ENCODE measurements at places on chromosomes 6 and 20.

GRCh38 chr20:1757072-1757471 lies 99.5 kb upstream of the SIRPG start:
- DNase-seq: no peak

DNA sequence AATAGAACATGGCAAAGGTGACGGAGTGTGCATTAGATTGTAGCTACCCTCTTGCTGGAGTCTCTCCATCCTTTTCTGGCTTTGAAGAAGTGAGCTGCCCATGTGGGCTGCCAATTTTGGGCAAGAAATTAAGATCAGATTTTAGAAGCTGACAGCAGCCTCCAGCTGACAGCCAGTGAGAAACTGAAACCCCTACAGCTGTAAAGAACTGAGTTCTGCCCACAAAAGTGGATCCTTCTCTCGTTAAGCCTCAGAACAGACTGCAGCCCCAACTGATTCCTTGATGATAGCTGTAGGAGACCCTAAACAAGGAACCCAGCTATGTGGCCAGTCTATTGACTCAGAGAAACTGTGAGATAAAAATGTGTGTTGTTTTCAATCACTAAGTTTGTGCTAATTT lies 134.1 kb downstream of the CD109 start:
- DNase-seq: no peak

DNA sequence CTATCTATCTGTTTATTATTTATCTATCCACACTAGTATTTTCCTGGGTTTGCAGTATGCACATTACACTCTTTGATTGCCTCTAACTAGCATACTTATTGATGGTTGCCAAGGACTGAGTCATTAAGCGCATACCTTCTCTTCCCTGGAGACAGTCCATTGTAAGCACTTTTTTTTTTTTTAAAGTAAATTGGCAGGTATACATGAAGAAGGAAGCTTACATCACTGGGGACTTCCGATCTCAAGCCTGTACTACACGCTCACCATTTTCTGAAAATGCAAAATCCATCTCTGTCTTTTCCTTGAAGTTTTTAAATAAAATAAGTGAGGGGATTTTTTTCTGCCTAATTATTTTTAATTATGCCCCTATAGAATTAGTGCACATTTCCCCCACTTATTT lies 63.5 kb downstream of the HMGN3 start:
- DNase-seq: no peak

GRCh38 chr6:161104966-161105365 lies 113.4 kb downstream of the MAP3K4 start:
- no peak for DNase-seq

GRCh38 chr6:73388433-73388799 lies 6.2 kb upstream of the DDX43 start:
- DNase-seq: no peak

GRCh38 chr6:6826095-6826901 lies 237.8 kb downstream of the LY86 start:
- no peak for DNase-seq

DNA sequence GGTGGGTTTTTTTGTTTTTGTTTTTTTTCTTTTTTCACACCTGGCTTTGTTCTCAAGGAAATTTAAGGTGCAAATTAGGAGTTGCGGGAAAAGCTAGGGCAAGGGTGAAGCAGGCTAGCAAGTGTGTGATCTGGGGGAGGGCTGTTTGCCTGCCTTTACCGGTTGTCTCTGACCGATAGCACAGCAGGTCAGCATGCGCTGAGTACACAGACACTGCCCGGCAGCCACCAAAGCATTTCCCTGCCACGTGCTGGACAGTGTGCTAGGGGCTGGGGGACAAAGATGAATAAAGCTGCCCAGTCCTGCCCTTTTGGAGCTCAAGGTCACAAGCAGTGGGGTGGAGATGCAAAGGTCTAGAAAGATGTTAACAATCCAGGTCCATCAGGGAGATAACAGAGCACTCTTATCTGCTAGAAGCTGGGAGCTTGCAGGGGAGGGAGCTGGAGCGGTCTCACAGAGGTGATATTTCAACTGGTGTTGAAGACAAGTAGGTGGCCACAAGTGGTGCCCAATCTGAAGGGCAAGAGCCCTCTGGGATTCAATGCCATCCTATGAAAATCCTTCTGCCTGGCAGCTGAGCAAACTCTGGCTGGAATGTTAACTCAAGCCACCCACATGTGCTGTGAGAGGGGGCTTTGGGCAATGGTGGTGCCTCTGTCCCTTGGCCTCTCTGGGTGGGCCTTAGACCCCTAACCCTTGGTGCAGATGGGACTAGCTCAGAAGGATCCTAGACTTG lies 24.5 kb downstream of the TTBK1 start:
- DNase-seq: no peak

DNA sequence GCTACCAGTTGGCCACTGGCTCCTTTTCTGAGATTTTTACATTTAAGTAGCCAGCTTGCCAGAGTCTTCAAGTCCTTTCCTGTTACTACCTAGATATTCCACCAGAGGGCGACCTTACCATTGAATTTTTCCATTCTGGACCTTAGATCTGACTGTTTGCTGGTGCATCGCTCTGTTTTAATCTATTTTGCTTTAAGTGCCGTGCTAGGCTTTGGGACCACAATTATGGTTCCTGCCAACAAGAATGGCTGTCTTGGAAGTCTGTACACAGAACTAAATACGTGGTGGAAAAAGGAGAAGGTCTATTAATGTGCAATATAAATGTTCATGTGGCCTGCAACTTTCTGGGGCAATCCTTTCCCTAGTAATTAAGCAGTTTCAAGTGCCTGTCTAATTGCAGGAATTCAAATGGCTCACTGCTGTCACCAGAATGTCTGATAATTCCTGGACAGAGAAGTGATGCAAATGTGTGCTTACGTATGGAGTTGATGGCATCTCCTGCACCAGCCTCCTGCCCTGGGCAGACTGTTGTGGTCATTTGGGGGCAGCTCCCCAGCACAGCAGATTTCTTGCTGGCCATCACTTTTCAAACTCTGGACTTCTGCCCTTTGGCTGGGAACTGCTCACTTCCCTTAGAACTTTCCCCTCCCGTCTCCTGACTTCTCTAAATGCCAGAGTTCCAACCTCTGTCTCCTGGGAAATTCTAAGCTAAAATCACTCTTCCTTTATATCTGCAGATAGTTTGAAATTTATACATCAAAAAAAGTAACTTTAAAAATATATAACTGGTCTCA lies 5.6 kb upstream of the HLA-DOA start:
- peak; percentile 84 for DNase-seq

DNA sequence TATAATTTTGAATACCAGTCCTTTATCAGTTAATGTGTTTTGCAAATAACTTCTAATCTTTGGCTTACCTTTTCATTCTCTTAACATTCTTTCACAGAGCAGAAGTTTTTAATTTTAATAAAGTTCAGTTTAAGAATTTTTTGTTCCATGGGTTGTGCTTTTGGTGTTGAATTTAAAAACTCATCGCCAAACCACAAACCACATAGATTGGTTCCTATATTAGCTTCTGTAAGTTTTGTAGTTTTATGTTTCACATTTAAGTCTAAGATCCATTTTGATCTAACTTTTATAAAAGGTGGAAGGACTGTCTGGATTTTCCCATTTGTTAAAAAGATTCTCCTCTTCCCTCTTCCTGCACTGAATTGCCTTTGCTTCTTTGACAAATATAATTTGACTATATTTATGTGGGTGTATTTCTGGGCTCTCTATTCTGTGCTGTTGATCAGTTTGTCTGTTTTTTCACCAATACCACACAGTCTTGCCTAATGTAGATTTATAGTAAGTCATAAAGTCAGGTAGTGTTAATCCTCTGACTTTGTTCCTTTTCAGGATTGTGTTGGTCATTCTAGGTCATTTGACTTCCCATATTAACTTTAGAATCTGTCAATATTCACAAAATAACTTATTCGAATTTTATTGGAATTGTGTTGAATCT lies 17.5 kb upstream of the SDCBP2 start:
- DNase-seq: no peak

DNA sequence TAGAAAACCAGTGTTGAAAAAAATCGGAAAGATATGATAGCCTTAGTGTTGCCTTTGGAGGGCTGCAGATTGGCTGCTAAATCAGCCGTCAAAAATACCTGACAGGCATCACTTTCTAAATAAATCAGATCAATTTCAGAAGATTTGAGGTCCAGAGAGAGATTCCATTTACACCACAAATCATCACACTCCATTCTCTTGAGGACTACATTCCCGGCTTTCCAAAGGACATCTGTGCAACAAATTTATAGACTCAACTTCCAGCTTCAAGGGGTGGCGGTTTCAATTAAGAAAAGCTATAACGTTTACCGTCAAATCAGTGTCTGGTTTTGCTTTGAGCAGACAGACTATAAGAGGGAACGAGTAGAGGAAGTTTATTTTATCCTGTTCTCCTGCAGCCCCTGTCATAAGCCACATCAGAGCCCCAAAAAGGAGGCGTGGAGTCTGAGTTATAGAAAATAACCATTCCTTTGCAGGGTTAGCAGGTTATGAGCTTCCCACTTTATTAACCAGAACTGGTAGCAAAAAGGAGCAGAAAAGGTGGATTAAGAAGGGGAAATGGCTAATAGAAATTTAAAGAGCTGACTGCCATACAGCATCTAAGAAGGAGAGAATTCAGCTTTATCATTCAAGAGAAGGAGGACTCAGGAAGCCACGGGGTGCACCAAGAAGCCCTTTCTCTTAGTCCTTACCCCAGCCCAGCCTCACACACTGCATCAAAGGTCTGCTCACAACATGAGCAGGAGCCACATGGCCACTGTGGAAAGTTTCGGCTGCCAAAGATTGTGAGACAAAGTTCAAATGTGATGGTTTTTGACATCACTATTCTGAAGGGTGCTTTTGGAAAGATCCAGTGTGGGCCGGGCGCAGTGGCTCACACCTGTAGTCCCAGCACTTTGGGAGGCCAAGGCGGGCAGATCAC lies 12.9 kb upstream of the UQCC2 start:
- no peak for DNase-seq

DNA sequence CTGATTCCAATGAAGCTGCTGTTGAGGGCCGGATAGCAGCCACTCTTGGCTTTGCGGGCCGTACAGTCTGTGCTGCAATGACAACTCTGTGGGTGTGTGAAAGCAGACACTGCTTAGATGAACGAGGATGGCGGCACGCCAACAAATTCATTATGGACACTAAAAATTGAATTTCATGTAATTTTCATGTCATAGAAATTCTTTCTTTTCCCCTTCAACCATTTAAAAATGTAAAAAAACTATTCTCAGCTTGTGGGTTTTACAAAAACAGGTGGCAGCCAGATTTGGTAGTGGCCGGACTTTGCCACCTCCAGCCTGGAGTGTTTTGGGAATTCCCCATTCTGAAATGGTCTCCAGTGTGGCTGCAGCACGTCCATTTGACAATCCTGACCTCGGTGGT lies 26.0 kb downstream of the MAS1 start:
- no peak for DNase-seq

DNA sequence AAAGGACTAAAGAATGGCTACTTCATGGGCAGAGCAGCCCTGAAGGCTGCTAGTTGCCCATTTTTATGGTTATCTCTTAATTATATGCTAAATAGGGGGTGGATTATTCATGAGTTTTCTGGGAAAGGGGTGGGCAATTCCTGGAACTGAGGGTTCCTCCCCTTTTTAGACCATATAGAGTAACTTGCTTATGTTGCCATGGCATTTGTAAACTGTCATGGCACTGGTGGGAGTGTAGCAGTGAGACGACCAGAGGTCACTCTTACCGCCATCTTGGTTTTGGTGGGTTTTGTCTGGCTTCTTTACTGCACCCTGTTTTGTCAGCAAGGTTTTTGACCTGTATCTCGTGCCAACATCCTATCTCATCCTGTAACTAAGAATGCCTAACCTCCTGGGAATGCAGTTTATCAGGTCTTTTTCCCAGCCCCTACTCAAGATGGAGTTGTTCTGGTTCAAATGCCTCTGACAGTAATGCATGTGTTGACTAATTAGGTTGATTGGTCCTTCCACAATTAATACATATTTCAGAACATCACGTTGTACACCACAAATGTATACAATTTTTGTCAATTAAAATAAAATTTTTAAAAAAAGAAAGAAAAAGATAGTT lies 139.5 kb downstream of the PDE7B start:
- no peak for DNase-seq

DNA sequence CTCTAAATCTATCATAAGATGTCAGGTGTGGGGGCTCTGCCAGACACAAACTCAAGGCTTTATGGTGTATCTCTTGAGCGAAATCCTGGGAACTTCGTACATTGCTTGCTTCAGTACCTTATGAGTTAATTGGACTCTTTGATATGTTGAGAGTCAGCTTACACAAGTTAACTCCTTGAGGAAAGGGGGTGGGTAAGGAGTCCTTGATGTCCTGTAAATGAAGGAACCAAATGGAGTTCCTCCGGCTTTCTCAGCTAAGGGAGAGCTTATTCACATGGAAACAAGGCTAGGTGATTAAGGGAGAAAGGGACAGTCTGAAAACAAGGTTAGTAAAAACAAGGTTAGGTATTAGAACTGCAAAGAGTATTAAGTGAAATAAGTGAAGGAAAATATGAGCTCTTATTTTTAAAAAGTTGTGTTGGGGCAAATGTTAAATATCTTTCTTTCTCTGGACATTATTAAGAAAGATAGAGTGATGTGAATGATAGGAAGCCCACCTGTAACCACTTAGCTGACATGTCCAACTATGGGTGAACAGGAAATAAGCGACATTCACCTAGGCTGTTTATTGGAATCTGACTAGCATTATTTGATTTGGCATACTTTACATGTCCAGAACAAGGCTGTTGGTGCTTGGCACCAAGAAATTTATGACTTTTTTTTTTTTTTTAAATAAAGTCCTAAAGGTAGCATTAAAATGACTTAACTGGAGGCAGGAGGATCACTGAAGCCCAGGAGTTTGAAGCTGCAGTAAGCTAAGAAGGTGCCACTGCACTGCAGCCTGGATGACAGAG lies 26.5 kb downstream of the GTF2H5 start:
- no peak for DNase-seq

DNA sequence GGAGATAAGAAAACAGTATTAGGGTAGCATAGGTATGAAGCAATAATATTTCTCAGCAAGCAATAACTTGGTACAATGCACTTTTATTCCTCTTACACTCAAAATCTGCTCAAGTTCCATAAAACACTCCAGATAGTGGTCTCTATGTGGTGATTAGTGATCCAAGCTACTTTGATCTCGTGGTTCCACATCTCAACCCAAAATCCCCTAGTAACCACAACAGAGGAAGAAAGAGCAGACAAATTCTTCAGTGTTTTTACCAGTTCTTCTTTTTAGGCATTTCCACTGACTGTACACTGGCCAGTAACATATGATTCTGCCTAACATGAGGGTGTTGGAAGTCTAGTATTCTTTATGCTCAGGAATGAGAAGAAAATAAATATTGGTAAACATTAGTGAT lies 309.0 kb upstream of the PTCHD4 start:
- no peak for DNase-seq

DNA sequence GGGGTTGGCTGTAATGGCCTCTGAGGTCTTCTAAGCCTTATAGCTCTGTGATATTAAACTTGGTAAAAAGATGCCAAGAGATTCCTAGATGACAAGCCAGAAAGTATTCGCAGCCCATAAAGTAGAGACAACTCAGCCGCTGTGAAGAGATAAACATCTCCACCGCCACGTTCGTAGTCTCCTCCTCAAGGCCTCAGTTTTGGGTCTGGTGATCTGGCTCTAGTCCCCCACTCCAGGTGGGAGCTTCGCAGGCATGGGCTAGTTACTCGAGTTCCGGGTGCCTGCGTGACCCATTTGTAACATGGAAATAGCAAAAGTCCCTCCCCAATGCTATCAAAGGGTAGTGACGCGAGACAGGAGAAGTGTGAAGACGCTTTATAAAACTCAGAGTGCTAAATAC lies 28.3 kb upstream of the AFDN start:
- DNase-seq: no peak

Data from naive B cell (primary cell).